ENCODE measurements at places on chromosomes 11 and 22. TPM values are rescaled to one million over a fixed set of nuclear protein-coding genes. Genes with fewer than 3 reads are reported as not detected.

NPAS4 gene
- 1.5 TPM for total RNA-seq

KCNJ5 gene
- 1.6 TPM for total RNA-seq

DNA sequence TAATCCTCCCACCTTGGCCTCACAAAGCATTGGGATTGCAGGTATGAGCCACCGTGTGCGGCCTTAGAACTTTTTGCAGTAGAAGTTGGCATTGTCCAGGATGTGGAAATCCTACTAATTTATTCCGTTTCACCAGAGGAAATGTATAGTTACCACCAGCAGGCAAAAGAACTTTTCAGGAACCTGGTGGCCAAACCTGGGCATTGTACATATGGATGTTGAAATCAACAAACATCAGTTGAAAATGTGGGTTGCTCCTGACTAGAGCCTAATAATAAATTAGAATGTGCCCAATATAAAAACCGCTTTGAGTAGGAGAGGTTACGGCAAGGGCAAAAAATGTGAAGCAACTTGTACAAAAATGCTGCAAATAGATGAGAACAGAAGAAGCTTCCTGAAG lies 40.7 kb upstream of the XBP1 start:
- DNase-seq, result no peak

- DNase-seq, result no peak
These were observed 1.9 kb downstream of the PIWIL3 start for GRCh38 chr22:24772493-24773220.

DNA sequence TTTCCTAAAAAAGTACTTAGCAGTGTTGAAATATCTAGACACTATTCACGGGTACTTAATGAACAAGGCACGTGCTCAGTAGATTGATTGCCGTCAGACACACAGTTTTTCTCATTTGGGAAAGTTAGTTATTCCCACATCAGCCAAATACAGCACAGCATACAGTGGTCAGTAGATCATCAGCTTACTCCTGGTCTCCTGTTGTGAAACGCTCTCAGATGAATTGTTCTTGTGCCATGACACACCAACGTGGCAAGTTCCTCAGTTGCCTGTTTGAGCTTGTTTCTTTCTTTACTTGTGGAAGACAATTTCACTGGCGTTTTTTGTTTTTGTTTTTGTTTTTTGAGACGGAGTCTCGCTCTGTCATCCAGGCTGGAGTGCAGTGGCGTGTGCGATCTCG lies 8.6 kb downstream of the TAB1 start:
- no peak for DNase-seq

DNA sequence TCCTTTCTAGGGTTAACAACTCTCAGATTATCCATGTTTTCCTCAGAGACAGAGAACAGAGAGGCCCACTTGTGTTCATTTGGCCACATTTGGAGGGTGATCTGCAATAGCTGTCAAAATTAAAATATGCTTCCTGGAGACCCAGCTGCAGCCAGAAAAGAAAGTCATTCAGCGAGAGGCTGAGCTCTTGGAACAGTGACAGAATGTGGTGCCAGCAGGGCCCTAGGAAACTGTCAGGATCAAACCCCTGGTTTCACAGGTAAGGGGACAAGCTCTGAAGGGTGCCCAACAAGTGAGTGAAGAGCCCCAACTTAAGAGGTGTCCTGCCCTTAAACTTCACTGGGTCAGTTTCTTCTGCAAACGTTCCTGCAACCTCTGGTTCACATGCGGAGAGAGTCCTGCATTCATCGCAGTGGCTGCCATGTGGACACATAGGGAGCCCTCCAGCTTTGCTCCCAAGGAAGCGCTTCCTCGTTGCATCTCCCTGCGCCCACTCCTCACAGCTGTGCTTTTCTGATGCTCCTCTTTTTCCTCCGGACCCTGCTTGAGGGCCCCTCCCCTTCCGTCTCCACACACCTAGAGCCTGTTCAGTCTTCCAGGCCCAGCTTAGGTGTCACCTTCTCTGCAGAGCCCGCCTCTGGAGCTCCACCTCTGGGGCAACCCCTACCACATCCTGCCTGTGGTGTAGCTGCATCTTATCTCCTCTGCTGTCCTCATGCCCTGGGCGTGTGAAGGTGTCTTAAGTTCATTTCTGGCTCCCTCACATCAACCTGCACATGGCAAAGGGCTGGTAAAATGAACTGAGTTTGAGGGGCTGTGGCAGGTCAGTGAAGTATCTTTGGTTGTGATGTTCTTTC lies 3.9 kb downstream of the UCP3 start:
- no peak for DNase-seq

GRCh38 chr11:120298461-120298860 lies 26.6 kb upstream of the TLCD5 start:
- no peak for DNase-seq

DNA sequence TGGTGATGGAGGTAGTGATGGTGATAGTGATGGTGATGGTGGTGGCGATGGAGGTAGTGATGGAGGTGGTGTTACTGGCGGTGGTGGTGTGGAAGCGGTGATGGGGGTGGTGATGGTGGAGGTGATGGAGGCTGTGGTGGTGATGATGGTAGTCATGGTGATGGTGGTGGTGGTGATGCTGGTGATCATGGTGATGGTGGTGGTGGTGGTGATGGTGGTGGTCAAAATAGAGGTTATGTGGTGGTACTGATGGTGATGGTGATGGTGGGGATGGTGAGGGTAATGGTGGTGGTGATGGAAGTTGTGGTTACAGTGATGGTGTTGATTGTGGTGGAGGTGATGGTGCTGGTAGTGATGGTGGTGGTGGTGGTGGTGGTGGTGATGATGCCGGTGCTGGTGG lies 199.2 kb downstream of the IGLL1 start:
- no peak for DNase-seq

All from mucosa of gallbladder (tissue), 1 donor.